ENCODE measurements at places on chromosomes 11 and 22.

DNA sequence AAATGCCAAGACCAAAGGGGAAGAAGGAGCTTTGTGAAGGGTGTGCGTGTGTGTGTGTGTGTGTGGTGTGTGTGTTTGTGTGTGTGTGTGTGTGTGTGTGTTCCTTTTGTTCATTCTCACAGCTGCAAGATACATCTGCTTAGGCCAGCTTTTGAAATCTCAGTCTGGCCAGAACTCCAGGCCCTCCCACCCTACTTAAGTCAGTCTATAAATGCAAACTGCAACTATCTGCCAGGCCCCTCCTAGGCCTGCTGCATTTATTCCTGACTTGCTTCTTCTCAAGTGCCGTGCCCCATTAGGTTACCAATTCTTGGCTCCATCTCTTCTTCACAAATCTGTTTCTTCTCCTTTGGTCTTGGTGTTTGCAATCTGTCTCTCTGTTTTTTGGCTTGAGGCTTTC lies 21.6 kb upstream of the RIC3 start:
- no peak for DNase-seq

GRCh38 chr11:107840129-107840484 lies 18.5 kb downstream of the SLC35F2 start:
- DNase-seq, result no peak

DNA sequence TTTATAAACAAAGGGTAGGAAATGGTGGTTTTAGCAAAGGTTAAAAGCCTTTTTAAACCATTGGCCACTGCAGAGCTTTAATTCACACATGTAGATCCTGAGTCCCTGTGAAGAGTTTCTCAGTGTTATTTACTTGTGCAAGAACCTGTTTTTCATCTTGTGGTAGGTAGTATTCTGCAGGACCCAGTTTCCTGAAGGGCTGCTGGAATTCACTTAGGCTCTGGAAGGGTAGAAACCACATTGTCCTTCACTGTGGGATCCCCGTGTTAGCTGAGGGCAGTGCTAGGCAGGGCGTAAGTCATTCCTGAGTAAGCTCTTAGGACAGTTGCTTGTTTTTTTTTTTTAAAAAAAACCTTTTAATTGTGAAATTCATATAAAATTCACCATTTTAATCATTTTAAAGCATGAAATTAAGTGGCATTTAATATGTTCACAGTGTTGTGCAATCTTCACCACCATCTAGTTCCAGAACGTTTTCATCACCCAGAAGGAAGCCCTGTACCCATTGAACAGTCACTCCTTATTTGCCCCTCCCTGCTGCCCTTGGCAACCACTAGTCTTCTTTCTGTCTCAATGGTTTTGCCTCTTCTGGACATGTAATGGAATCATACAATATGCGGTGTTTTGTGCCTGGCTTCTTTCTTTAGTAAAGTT lies 77.7 kb downstream of the C22orf31 start:
- DNase-seq, result no peak

DNA sequence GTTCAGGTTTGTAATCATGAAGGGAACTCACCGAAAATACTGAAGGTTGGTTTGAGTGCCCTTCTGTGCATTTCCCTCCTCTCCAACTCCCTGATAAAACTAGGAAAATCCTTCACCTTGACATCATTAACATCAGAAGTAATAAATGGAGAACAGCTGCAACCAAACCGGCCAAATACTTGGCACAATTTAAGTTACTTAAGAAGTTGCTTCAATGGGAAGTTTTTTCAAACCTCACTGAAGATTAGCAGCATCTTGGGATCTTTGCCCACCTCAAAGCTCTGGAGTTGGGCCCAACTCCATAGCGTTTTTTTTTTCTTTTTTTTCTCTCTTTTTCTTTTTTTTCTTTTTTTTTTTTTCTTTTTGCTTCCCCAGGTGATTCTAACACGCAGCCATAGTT lies 784.8 kb downstream of the KCNA4 start:
- no peak for DNase-seq

DNA sequence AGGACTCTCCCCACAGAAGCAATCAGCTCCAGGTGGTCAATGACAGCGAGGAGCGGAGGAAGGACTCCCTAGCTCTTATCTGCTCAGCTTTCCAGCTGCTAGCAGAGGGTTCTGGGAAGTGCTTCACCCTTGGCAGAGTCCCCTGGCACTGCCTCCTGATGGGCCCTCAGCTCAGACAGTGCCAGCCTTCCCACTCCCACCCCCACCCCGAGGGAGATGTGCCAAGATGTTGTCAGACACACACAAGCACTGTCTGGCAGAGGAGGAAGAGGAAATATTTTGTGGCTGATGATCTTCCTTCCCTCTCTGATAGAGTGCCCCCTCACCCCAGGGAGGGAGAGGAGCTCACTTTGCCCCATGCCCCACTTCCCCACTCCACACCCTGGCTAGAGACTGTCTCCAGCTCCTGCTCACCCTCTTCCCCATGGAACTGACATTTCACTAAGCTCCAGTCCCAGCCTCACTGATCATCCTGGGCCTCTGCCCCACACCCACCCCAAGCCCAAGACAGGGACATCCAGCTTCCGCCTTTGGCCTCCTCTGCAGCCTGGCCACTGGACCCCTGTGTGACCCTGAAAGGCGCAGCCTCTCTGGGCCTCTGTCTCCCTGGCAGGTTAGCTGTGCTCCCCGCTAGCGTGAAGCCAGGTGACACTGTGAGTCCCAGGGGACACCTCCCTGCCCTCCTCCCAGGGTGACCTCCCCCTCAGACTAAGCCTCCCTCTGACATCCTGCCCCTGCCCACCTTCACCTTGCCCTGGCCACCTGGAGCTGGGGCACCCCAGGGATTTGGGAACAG lies 44.5 kb downstream of the SLCO2B1 start:
- DNase-seq, result no peak

GRCh38 chr11:133019545-133020371 lies 512.5 kb downstream of the OPCML start:
- DNase-seq, result no peak

DNA sequence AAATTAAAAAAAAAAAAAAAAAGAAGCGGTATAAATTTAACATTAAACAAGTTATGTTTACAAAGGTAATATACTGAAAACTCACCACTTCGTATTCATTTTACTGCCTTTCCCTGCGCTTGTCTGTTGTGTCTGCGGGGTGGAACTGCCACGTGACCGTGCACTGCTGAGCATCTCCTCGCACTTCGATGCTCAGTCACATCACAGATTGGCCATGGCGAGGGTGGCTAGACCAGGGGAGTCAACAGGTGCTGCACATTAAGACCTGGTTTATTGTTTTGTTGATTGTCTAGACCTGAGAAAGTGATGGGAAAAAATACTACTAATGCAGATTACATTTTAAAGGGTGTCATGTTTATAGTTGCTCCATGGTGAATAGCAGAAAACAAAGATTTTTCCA lies 22.8 kb upstream of the TUB start:
- DNase-seq, result no peak

DNA sequence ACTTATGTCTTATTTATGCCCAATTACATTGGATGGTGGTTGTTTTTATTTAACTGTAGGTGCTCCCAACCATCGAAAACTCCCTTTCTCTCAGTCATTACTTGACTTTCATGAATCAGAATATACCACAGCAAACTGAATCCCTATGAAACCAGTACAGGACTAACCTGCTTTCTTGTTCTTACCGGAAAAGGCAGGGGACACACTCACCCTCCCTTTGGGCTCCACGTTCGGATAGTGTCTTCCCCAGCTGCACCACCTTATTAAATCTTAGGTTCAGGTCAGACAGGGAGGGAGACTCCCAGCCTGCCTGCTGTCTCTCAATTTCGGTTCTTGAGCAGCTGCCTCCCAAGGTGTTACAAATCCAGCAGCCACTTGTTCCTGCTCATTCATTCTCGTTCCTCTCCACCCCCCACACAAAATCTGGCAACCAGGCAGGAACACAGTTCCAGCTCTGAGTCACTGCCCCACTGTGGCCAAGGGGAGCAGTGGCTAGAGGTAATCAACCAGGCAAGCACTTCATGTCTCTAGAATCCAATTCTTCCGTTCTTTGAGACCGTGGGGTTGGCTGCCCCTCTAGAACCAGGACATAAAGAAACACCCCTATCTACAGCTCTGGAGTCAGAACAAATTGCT lies 133.0 kb downstream of the PLEKHA7 start:
- DNase-seq, result no peak

DNA sequence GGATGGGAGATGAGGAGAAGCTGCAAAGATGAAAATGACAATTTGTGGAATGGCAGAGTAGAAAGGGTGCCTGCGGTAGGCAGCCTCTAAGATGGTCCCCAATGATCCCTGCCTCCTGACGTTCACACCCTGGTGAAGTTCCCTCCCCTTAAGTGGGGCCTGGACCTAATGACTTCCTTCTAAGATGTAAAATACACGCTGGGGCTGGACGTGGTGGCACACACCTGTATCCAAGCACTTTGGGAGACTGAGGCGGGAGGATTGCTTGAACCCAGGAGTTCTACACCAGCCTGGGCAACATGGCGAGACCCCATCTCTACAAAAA lies 60.7 kb upstream of the CREB3L1 start:
- DNase-seq, result no peak

DNA sequence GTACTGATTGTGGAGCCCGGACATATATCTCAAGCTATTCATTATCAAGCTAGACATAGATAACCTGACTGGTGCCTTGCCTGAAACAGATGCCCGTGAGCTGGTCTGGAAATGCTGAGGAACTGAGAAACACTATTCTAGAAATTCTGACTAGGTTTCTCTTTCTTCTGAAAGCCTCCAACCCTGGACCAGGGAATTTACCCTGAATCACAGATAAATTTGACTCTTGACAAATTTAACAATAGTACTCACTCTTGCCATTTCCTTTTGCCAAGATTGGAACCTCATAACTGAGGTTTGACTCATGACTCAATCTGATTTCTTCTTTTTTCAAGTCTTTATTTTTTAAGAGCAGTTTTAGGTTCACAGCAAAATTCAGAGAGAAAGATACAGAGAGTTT lies 189.6 kb upstream of the SYN3 start:
- no peak for DNase-seq

DNA sequence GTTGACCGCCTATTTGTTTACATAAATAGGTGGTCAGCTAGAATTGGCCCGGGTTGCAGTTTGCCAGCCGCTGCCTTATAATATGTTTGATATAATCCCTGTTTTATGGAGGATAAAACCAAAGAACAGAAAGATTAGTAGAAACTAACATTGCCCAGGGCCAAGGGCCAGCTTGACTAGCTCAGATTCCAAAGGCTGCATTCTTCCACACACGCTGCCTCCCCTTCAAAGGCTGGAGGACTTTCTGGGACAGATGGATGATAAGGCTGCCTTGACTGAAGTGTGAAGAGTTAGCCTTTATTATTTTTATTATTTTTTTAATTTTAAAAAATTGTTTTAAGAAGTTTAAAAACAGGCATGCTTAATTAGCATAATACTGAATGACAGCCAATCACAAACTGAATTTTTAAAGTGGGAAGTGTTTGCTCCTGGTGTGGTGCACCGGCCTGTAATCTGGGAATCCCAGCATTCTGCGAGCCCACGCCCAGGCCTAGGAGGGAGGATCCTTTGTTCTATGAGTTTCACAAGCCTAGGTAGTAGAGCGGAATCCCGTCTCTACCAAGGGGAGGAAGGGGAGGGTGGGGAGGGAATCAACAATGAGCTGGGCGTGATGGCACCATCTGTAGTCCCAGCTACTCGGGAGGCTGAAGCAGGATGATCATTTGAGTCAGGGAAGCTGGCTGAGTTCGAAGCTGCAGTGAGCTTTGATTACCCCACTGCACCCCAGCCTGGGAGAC lies 114.9 kb downstream of the NAV2 start:
- DNase-seq, result no peak

DNA sequence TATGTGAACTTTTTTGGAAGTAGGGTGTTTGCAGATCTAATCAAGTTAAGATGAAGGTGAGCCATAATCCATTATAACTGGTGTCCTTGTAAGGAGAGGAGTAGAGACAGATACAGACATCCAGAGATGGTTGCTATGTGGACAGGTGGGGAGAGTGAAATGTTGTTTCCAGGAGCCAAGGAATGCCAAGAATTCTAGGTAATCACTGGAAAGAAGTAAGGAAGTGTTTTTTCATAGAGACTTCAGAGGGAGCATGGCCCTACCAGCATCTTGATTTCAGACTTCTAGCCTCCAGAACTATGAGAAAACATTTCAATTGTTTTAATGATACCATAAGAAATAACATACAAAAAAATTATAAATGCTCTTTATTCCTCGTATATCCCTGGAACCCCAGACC lies 320.5 kb upstream of the ANO3 start:
- DNase-seq, result no peak

- DNase-seq, result no peak
Measured at GRCh38 chr11:100512475-100512874, 174.6 kb upstream of the ARHGAP42 start.

DNA sequence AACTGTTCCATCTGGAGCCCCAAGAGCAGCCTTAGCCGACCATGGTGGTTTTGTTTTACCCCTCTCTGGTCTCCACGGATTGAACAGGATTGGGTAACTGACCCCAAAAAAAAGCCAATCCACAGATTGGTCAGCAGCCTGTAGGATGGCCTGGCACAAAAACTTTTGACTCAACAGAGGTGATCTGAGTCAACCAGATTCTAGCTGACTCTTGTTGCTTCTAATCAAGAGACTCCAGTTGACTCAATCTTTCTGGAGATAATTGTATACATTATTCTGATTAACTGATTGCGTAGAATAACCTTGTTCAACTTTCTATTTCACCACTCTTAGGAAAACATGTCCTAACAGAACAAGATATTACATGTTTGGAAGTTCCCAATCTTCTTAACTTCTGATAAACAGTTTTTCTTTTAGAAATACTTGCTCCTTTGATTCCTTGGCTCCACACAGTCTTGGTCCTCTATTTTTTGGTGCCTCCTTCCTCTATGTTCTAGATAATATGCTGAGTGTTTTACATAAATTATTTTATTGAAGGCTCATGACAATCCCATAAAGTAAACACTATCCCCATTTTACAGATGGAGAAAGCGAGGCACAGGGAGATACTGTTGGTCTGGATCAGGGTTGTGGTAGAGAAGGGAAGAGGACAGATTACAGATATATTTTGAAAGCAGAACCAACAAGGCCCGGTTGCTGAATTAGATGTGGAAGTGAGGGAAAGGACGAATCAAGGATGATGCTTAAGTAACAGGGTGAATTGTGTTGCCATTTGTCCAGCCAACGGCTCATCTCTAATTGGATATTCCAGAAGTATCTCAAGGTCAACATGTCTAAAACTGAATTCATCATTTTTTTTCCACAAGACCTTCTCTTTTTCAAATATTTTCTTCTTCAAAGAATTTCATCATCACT lies 11.5 kb upstream of the ZC3H12C start:
- DNase-seq, result no peak

GRCh38 chr11:78789375-78789774 lies 214.7 kb upstream of the NARS2 start:
- DNase-seq, result no peak

DNA sequence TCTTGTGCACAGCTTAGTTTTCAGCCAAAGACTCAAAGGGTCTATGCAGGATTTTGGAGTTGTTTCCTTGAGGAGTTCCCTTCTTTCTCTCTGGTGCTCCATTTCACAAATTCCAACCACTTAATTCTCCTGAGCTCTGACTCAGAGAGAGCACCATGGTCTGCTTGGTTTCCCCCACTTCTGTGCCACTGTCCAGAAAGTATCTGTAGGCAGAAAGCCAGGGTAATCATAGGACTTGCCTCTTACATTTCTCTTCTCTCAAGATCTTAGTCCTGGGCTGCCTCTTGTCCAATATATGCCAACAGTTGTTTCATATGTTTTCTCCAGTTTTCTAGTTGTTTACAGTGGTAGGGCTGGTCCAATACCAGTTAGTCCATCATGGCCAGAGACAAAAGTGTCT lies 6.4 kb upstream of the MRGPRD start:
- DNase-seq, result no peak
